ENCODE measurements at places on chromosomes 1 and 21. TPM values are rescaled to one million over a fixed set of nuclear protein-coding genes. Genes with fewer than 3 reads are reported as not detected.

DNA sequence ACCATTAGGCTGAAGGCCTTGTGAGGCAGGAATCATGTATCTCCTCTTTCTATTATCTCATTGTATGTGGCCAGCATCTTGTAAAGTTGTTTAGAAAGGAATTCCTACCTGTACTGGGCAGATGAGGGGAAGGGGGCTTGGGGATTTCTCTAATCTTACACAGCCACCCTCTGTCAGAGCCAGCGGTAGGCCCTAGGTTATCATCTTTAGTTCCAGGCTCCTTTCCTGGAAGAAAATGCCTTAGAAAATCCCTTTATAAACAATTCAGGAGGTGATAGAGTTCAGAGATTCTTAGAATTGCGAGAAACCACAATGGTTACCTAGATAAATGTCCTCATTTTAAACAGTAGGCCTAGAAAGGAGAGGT is 35.2 kb downstream of the DPT start:
- no peak for DNase-seq

DNA sequence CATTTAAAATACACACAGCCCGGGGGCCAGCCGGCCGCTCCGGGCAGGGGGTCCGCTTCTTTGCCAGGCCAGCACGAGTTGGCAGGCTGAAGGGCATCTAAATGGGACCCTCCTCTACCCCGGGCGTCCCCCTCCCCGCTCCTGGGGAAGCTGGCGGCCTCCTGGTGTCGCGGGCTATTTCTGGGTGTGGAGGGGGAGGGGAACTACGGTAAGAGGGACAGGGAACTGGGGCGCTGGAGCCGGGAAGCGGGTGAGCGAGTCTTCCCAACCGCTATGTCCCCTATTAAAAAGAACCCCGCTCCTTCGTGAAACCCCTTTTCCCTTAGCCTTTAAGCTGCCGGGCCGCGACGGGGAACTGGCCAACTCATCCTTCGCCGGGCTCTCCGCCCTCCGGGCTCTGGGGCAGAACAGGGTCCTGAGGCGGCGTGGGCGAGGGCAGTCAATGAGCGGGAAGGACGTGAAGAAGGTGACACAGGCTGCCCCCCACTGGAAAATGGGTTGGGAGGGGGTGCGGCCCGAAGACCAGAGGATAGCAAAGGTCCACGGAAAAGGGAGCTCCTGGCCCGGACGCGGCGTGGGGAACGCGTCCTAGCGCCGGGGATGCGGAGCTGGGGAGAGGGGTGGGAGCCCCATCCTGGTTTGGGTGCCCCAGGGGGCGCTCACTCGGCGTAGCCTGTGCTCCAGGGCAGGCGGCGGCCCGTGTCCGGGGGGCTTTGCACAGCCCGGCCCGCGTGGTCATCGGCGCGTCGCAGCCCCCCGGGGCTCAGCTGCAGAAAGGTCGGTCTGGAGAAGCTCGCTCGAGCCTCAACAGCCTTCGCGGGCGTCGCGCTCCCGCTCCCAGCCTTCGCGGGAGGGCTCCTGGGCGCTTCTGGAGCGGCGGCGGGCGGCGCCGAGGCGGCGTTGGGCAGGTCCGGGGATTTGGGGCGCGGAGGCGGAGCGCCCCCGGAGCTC is 544 bp downstream of the PPM1J start:
- no peak for DNase-seq

DNA sequence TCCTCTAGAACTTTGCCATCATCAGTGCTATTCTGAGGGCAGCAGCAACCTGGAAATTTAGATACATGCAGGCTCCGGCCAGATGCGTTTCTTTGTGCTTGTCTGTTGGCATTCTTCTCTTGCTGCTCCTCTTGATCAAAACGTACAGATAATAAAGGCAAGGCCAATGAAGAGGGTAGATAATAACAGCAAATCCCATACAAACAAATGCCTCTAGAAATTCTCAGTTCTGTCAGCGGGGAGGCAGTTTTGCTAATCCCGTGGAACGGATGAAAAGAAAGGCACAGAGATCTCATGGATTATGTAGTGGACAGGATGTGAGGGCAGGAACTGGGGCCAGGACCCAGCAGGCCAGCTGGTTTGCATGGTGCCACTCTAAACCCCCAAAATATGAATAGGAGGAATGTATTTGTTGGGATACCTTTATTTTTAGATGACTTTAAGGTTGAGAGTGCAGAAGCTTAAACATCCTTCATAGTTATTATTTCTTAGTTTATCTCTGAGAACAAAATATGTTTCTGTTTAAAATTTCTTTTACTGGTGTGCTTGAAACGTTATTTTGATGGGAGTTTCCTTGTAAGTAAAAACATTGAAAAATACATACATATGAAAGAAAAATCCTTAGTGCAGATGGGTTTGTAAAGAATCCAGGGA is 1.5 kb downstream of the ITSN1 start:
- peak; percentile 56 for DNase-seq

NPR1 gene
- polyA plus RNA-seq, result 13.8 TPM

DNA sequence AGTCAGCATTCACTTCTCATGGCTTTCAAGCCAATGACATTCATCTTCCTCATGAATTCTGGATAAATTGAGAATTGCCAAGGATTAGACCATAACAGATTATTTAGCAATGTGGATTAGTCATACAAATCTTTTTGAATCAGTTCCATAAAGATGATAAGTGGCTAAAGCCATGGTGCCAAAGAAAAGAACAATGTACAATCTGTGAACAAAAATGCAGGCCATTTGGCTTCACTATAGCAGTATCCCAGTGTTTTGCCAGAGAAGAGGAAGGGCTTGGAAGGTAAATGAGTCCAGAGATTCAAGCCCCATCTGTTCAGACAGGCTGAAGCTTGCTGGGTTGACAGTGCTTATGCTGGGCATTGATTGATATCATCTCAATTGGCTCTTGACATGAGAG is 376.4 kb upstream of the LRRC7 start:
- DNase-seq, result no peak

GRCh38 chr21:38784458-38785266 is 21.1 kb upstream of the ETS2 start:
- no peak for DNase-seq

CBS gene
- polyA plus RNA-seq, result 22.0 TPM

DNA sequence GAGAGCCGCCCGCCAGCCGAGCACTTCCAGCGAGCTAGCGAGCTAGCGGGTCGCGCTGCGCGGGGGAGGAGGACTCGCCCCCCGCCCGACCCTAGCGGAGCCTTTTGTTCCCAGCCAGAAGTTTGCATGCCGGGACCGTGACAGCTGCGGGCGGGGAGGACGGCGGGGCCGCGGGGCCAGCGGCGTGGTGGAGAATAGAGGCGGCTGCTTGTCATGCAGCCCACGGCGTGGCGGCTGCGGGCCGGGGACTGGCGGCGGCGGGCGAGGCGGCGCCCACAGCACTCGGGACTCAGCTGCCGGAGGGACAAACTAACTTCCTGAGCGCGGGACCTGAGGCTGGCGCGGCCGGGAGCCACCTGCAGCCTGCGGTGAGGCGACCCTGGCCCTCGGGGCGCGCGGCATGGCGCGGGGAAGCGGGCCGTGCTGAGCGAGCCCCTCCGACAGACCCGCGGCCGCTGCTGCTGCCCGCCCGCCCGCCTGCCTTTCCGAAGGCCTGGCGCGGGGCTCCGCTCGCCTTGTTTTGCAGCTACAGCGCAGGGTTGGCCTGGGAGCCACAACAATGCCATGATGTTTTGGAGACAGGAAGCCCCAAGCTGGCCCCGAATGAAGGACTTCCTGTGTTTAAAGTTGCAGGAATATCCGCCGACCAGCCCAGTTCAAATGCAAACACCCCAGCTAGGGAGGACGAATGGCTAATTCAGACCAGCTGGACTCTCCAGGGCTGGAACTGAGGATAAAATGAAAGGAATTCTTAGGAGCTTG is 82.2 kb upstream of the BMP8A start:
- DNase-seq, result peak; percentile 88

DNA sequence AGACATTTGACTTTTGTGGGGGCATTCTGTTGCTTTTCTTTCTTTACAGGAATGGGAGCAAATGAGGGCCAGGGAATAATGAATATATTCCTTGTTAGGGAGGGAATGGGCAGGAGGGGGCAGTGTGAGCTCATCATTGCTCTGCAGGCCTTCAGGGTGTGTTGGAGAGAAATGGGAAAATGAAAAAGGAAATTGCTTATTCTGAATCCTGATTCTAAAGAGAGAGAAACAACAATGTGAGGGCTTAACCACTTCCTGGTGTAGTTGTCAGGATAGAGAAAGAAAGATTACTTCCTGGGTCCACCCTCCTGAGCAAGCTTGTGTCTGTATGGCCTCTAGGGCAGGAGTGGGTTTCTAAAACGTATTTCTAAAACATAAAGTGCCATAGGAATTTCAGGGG is 28.3 kb downstream of the VANGL2 start:
- peak; percentile 30 for DNase-seq

OR6N1 gene
- not detected for polyA plus RNA-seq

- DNase-seq, result peak; percentile 29
Observed at GRCh38 chr21:27371975-27372331, 405.1 kb upstream of the ADAMTS5 start.

GRCh38 chr1:246008363-246008831 is 498.7 kb downstream of the SMYD3 start:
- DNase-seq, result no peak

- DNase-seq, result no peak
Observed at GRCh38 chr1:87763483-87763882, 434.8 kb downstream of the LMO4 start.

- DNase-seq, result no peak
Observed at GRCh38 chr1:28037206-28037605, 51.2 kb downstream of the EYA3 start.

TEX38 gene
- not detected for polyA plus RNA-seq

HSPA13 gene
- polyA plus RNA-seq, result 9.5 TPM

CFHR1 gene
- polyA plus RNA-seq, result 0.13 TPM

DNA sequence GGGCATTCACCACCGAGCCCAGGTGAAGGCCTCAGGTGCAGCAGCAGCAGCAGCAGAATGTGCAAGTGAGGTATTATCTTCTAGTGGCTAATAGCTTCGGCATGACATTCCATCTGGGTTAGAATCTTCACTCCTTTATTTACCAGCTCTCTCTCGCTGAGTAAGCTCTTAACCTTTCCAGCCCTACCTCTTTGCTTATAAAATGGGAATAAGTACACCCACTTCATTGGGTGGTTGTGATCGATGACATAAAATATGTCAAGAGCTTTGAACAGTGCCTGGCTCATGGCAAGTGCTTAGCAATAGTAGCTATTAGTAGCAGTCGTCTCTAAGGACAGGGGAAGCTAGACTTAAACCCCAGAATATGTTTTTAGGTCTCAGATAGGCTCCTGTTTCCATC is 149.5 kb downstream of the NOS1AP start:
- no peak for DNase-seq

DNA sequence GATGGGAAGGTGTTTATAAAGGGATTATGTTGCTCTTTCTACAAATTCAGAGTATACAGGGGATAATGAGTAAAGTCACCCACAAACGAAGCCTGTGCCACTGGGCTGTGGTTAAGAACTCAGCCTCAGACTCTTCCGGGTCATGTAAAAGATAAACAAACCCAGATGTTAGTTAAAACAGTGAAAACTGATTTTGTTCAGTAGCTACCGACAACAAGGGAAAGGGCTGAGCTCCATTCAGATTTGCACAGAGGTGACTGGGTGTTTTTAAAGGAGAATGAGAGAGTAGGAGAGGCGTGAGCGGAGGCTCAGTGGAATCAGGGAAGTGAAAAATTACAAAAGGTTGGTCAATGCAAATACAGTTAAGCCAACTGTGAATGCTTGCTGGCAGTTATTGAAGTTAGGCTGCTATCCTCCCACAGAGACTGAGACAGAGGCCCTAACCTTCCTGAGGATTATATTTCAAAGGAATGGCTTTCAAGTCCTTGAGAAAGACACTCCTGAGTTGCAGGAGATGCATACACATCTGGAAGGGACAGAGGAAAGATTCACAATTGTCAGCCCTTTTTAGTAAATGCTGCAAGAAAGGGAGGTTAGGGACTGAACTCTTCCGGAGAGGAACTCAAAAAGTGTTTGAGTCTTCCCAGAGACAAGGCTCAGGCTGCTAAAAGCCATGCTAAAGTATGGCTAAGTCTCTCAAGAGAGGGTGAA is 29.9 kb upstream of the SAMD13 start:
- DNase-seq, result peak; percentile 14

DNA sequence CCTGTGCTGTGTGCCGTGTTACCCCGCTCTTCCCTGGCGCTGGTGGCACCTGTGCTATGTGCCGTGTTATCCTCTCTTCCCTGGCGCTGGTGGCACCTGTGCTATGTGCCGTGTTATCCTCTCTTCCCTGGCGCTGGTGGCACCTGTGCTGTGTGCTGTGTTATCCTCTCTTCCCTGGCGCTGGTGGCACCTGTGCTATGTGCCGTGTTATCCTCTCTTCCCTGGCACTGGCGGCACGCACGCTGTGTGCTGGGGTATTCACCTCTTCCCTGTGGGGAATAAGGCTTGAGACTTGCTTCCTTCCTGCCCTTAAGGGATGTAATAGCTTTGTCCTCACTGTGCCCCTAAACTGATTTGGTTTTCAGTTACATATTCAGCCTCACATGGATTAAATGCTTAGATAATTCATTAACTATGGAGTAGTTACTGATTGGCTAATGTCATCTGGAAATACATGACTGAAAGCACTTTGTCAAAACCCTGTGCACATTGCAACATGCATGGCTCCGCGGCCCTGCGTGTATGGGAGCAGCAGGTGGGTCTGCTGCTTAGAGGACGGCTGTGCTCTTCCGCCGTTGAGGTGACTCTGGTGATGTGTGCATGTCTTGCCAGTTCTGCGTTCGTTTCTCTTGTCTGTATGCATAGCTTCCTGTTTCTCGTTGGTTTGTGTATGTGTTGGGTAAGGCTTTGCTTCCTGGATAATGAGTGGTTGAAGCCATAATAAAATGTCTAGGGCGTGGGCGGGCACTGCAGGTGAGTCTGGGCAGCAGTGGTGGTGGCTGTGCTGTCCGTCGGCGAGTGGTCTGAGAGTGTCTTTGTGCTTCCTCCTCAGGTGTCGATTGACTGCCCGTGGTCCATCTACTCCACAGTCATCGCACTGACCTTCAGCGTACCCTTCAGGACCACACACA is 17.9 kb upstream of the PWP2 start:
- no peak for DNase-seq

DNA sequence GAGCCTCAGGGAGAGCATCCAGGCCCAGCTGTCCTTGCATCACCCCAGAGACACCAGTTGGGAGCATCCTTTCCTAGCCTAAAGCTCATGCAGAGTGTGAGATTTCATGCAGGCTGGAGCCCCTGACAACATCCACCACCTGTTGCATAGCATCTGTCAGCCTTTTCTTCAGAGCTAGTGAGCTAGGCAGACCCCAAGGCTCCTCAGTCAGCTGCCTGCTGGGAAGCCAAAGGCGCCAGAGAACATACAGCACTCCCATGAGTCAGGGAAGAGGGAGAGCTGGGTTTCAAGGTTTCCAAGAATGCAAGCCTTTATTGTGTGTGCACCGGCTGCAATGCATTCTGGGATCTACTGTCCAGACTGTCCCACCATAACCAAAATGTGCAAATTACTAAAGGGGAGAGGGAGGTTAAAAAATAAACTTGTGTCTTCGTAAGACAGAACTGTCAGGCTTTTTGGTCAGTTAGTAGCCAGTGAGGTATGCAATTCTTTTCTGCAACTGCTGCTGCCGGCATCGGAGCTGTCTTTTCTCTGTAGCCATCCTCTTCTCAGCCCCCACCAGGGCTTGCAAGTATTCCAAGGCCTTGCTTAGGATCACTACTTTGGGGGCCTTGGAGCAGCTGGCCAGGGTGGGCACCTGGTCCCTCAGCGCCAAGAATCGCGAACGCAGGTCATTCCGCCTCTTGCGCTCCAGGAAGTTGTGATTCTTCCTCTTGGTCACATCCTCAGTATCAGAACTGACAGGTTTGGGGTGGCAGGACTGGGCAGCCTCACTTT is 4.6 kb downstream of the MYCL start:
- DNase-seq, result no peak

SLC9C2 gene
- polyA plus RNA-seq, result not detected

Measured in endothelial cell of umbilical vein (primary cell).